CD4-positive, alpha-beta T cell treated with Interleukin-4 for 4 hours (primary cell): ENCODE measurements at places on chromosomes 3 and 15.

DNA sequence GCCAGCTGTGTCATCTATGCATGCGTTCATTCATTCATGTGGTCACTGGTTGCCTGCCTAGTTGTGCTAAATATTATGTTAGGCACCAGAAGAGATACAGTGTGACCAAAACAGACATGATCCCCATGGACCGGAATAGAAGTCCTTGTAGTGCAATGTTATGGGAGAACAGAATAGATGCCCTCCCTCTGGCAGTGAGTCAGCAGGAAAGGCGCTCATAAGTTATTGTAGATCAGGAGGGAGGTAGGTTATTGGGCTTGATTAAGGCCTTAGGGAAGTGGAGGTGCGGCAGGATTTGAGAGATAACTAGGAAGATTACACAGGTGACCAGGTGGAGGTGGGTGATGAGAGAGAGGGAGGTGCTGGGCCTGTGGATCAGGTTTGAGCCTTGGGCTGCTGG, 5.2 kb downstream of the MCTP2 start:
- DNase-seq: no peak

- no peak for DNase-seq
These were observed 219.7 kb downstream of the WNT5A start for GRCh38 chr3:55267206-55267930.

DNA sequence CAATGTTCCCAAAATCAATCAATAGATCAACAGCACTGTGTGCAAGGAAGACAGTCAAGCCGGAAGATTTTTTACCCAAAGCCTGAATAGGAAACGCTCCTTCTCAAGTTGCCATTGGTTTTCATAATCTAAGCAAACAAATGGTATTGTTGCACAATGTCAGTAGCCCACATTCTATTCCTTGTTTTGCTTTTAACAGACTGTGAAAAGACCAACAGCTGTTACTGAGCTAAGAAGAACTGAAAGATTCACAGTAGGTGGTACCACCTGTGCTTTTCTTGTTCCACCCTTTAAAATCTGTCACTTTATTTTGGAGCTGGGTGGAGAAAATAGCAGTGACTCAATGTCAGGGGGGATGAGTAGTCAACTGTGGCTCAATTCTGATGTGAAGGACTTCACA, 357.5 kb upstream of the CADM2 start:
- DNase-seq: no peak

- no peak for DNase-seq
These were observed 287.0 kb downstream of the ZIC4 start for GRCh38 chr3:147119346-147119745.

DNA sequence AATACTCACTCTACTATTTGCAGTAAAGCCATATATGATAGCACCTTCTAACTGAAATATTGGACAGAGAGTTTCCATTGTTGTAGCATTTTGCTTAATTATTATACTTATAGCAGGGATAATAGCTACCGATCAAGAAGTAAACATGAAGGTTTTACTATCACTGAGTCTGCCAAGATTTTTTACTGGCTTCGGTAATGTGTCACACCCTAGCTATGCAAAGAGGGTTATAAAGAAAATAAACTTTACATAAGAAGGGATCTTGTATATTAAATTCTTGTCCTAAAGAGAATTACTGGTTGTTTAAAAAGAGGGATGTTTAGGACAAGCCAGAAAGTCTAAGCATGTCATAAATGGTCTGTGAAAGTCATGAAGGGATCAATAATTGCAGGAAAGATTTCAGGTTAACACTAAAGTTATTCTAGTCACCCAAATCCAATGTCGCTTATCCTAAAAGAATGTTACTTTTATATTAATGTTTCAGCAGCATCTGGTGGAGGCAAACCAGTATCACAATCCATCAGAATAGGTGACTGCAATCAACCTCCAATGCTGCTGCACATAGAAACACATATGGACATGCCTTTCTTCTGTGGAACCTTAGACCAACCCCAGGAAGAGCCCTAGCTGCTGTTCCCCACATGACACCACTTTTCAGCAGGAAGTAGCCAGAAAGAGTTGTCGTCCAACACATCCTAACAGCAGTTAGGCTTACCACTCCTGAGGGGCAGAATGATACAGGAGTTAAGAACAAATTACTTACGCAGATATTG, 62.7 kb upstream of the GK5 start:
- no peak for DNase-seq
